Activated T-helper 1 cell treated with anti-CD3 and anti-CD28 coated beads, Interleukin-12 subunit alpha, Interleukin-12 subunit beta, Interleukin-2, Interleukin-4 antibody, amounts not matched to agents 30 ng/mL and 10 ng/mL and 1 ng/mL, durations not matched to agents 14 hours and 24 hours and 36 hours (primary cell): ENCODE measurements at places on chromosomes 6 and 20. TPM values are rescaled to one million over a fixed set of nuclear protein-coding genes. Genes with fewer than 3 reads are reported as not detected.

- no peak overlapping the region for H3K4me3 ChIP-seq
- H3K27ac ChIP-seq: no peak overlapping the region
- H3K36me3 ChIP-seq: no peaks in the 10 kb centered on the region
- peaks cover 8% of the 10 kb centered on the region for H3K27me3 ChIP-seq
Observed at GRCh38 chr6:4656106-4656505, 120.1 kb upstream of the CDYL start.

Gene NCOA5
- 30.4 and 32.9 TPM in 2 replicates for total RNA-seq

Gene SLC2A10
- not detected in 2 replicates for total RNA-seq

GRCh38 chr6:21164768-21165326 lies 428.7 kb upstream of the SOX4 start:
- no peaks in the 10 kb centered on the region for H3K36me3 ChIP-seq
- no peak overlapping the region for H3K4me3 ChIP-seq
- peak; percentile 3 for DNase-seq
- H3K27ac ChIP-seq: peak overlapping the region; percentile 61
- no peaks in the 10 kb centered on the region for H3K27me3 ChIP-seq

Gene RPL10A
- 1,580 and 1,584 TPM in 2 replicates for total RNA-seq

Gene HUS1B
- 2.7 and 2.8 TPM in 2 replicates for total RNA-seq

GRCh38 chr6:76876922-76877553 lies 586.3 kb downstream of the HTR1B start:
- no peak overlapping the region for H3K4me3 ChIP-seq
- no peaks in the 10 kb centered on the region for H3K36me3 ChIP-seq
- no peak overlapping the region for H3K27ac ChIP-seq
- no peaks in the 10 kb centered on the region for H3K27me3 ChIP-seq
- no peak for DNase-seq
- no peaks in the 10 kb centered on the region for H3K4me1 ChIP-seq

Gene CENPW
- 43.4 and 44.2 TPM in 2 replicates for total RNA-seq

DNA sequence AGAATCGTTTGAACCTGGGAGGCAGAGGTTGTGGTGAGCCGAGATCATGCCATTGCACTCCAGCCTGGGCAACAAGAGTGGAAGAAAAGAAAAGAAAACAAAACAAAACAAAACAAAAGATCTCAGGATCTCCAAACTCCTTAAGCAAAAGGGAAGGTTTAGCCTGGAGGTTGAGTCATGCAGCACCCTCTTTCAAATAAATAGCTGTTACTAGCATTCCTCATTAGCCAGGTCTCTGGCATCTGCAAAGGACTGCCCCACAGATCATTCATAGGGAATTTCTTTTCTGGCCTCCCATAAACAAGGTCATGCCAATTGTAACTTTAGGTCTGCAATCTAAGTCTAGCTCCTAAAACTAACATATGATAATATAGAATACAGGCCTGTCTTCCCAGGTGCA lies 37.2 kb downstream of the EDN1 start:
- no peak overlapping the region for H3K27ac ChIP-seq
- no peaks in the 10 kb centered on the region for H3K4me1 ChIP-seq

Gene MANEA
- total RNA-seq: 23.1 and 26.8 TPM in 2 replicates

- H3K27ac ChIP-seq: no peak overlapping the region
- DNase-seq: no peak
- H3K4me1 ChIP-seq: peaks cover 6% of the 10 kb centered on the region
- no peak overlapping the region for H3K4me3 ChIP-seq
Observed at GRCh38 chr6:125528621-125529041, 220.8 kb upstream of the HEY2 start.

GRCh38 chr6:162230147-162230752 lies 497.3 kb downstream of the PRKN start:
- peaks cover 3% of the 10 kb centered on the region for H3K27me3 ChIP-seq
- H3K27ac ChIP-seq: no peak overlapping the region
- no peaks in the 10 kb centered on the region for H3K4me1 ChIP-seq
- H3K36me3 ChIP-seq: no peaks in the 10 kb centered on the region

- H3K4me1 ChIP-seq: no peaks in the 10 kb centered on the region
- no peaks in the 10 kb centered on the region for H3K36me3 ChIP-seq
- H3K4me3 ChIP-seq: no peak overlapping the region
- peaks cover 2% of the 10 kb centered on the region for H3K27me3 ChIP-seq
- DNase-seq: no peak
Observed at GRCh38 chr6:134816780-134817179, 133.1 kb downstream of the ALDH8A1 start.

Gene YIPF3
- total RNA-seq: 60.2 and 62.5 TPM in 2 replicates

- no peaks in the 10 kb centered on the region for H3K27me3 ChIP-seq
- H3K36me3 ChIP-seq: no peaks in the 10 kb centered on the region
- no peak overlapping the region for H3K4me3 ChIP-seq
Observed at GRCh38 chr6:77123527-77123926, 339.8 kb downstream of the HTR1B start.

Gene WTAP
- 125 and 136 TPM in 2 replicates for total RNA-seq

DNA sequence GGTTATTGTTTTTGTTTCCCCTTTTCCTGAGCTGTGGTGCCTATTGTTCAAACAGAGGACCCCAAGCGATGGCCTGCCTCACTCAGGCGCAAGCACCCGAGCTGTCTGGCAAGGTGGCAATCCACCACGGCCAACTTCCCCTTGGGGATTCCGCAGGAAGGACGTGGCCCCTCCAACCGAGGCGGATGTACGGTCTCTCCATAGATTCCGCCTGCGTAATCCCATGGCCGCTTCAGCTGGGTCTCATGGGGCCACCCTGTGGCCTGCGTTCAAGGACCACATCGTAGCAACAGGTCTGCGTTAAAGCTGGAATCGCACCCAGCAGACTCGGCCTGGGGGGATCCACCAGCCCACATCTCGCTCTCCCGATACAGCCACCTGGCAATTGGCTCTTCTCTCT lies 79.9 kb downstream of the CEBPB start:
- H3K27me3 ChIP-seq: peaks cover 16% of the 10 kb centered on the region
- no peak overlapping the region for H3K4me3 ChIP-seq
- H3K36me3 ChIP-seq: no peaks in the 10 kb centered on the region
- DNase-seq: no peak
- peaks cover 18% of the 10 kb centered on the region for H3K4me1 ChIP-seq

- DNase-seq: no peak
- peaks cover 17% of the 10 kb centered on the region for H3K4me1 ChIP-seq
- H3K4me3 ChIP-seq: peak overlapping the region; percentile 12
- H3K27ac ChIP-seq: peak overlapping the region; percentile 49
Observed at GRCh38 chr20:3383878-3384495, 23.5 kb downstream of the DNAAF9 start.

DNA sequence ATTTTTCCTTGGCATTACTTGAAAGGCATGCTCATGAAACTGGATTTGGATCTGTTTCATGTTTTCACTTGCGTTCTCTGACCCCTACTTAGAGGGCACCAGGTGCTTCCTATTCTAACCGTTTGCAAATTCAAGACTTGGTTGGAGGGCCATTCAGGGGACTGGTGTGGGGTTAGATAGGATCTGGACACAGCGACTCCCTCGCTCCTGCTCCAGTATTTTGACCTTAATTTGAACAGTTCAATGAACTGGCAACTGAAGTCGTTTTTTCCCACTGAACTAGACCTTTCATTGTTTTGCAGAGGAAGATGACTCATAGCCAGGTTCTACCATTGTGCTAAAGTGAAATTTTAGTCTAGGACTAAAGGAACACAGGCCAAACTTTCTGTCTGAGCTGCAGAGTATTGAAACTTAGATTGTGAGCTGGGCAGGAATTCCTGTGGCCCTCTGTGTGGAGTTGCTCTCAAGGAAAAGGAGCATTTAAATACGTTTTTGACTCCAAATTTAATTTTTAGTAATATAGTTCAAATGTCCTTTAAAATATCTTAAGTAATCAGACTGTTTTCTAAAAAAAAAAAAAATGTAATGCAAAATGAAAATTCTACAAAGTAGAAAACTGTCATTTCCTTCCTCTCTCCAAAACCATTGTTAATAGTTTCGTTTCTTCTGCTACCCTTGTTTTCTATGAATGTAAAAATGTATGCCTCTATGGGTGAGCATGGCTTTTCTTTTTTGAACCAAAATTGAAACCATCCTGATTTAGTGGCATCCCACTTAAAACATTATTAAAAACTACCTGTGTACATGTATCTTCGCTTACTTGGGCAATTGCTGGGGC lies 64.8 kb downstream of the UTRN start:
- H3K27me3 ChIP-seq: no peaks in the 10 kb centered on the region
- peaks cover 89% of the 10 kb centered on the region for H3K4me1 ChIP-seq
- no peak for DNase-seq

Gene HECA
- total RNA-seq: 49.1 and 49.9 TPM in 2 replicates

DNA sequence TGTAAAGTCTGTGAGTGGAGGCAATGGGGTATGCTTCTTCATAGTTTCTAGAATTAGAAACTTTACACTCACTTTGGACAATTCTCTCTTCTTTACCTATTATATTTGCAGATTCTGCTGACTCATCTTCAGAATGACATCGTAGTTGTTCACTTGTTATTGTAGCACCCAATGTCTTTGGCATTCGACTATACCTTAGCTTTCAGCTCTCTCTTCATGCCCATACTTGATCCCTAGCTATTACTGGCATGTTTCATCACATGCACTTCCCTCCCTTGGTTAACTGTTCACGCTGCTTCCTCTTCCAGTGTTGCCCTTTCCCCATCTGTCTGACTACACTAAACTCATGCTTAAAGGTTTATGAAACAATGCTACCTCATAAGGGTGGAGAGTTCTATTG lies 298.1 kb upstream of the TCF21 start:
- no peak overlapping the region for H3K4me3 ChIP-seq
- H3K4me1 ChIP-seq: no peaks in the 10 kb centered on the region
- peaks cover 3% of the 10 kb centered on the region for H3K27me3 ChIP-seq
- H3K36me3 ChIP-seq: no peaks in the 10 kb centered on the region
- no peak overlapping the region for H3K27ac ChIP-seq

GRCh38 chr6:109073344-109074132 lies 21.1 kb downstream of the SESN1 start:
- H3K27me3 ChIP-seq: peaks cover 12% of the 10 kb centered on the region
- H3K4me3 ChIP-seq: no peak overlapping the region
- H3K27ac ChIP-seq: no peak overlapping the region
- peaks cover 21% of the 10 kb centered on the region for H3K4me1 ChIP-seq

- DNase-seq: no peak
- H3K4me1 ChIP-seq: no peaks in the 10 kb centered on the region
- H3K36me3 ChIP-seq: no peaks in the 10 kb centered on the region
- no peak overlapping the region for H3K4me3 ChIP-seq
- H3K27ac ChIP-seq: no peak overlapping the region
Observed at GRCh38 chr6:170262489-170263088, 28.3 kb downstream of the DLL1 start.

DNA sequence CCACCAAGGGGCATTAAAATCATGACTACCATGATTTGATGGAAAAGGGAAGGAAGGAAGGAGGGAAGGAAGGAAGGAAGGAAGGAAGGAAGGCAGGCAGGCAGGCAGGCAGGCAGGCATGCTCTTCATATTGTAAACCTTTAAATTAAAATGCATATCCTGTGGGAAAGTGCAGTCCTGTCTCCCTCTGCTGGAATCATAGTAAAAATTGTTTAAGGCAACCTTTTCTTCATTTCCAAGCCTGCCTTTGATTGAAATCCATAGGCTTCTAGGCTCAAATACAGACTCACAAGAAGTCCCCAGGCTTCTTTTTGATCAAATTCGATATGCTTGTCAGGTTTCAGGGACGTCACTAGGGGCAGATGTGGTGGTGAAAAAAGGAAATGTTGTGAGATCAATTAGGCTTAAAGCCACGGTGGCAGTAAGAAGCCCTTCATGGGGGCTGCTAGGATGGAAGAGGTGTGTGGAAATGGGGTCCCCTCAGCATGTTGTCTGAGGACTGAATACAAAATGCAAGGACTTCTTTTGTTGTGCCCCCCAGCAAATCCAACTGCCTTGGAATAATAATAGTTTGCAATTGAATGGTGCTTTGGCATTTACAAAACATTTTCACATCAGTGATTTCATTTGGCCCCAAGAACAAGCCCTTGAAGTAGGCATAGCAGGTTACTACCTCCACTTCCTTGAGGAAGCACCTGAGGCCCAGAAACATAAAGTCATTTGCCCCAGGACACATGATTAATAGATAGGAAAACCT lies 25.6 kb upstream of the GABRR1 start:
- no peaks in the 10 kb centered on the region for H3K36me3 ChIP-seq
- H3K4me3 ChIP-seq: no peak overlapping the region
- H3K27me3 ChIP-seq: peaks cover 17% of the 10 kb centered on the region
- no peak for DNase-seq

Gene POPDC3
- not detected in 2 replicates for total RNA-seq

DNA sequence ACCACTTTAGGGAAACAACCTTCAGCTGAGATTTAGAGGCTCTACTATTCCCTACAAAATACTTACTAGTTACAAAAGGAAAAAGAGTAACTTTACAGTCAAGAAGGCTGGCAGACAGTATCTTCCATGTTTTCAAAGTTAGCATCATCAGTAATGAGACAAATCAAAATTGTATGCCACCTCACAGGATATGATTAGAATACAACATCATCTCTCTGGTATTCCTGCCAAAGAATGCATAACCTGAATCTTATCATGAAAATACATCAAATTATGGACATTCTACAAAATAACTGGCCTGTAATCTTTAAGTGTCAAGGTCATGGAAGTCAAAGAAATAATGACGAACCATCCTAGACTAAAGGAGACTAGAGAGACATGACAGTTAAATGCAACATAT lies 38.4 kb downstream of the CDK5RAP1 start:
- no peaks in the 10 kb centered on the region for H3K27me3 ChIP-seq
- no peak for DNase-seq
- no peak overlapping the region for H3K4me3 ChIP-seq
- no peaks in the 10 kb centered on the region for H3K4me1 ChIP-seq
- H3K27ac ChIP-seq: no peak overlapping the region

- no peak overlapping the region for H3K27ac ChIP-seq
- no peaks in the 10 kb centered on the region for H3K4me1 ChIP-seq
- no peaks in the 10 kb centered on the region for H3K27me3 ChIP-seq
- no peak for DNase-seq
Observed at GRCh38 chr20:11277858-11278257, 604.1 kb upstream of the JAG1 start.

DNA sequence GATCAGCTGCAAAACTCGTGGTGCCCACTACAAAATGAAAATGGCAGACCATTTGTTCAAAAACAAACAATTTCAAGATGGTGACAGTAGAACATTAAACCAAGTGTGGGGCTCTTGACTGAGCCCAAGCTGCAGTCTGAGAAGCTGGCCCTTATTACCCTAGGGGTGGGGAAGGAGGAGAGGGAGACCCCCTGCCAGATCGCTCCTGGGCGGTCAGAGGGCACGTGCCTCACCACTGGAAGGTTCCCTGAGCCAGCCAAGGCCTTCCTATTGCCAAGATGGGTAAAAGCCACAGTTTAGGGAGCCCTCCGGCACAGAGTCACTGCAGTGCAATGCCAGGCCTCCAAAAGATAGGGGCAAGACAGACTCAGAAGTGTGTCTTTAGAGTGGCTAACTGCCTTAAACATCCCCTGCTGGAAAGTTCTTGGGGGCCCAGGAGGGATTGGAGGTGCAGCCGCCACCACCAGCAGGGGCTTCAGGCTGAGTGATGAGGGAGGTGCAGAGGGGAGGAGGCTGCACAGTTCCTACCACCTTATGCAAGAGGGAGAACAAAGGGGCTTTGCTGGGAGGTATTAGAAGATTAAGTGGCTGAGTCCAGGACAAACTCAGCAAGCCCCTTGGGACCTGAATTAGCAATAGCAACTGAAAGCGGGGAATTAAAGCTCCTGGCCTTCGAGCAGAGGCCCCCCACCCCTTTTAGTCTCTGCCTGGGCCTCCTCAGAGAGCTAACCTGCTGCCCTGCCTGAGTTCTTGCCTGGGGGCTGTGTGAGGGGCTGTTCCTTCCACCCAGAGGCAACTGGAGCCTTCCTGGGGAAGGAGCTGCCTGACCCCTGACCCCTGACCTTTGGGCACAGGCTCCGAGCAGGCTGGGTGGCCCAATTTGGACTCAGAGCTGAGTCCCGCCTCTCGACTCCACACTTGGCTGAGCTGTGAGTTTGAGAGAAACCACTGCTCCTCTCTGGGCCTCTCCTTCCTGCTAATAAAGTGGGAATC lies 88.4 kb downstream of the VEGFA start:
- H3K4me1 ChIP-seq: no peaks in the 10 kb centered on the region
- peaks cover 5% of the 10 kb centered on the region for H3K27me3 ChIP-seq
- DNase-seq: no peak
- H3K4me3 ChIP-seq: no peak overlapping the region
- no peak overlapping the region for H3K27ac ChIP-seq
